Stimulated activated CD8-positive, alpha-beta memory T cell treated with anti-CD3 and anti-CD28 coated beads, Interleukin-15, amount 100 ng/mL, for 1 hour (primary cell): ENCODE measurements at places on chromosomes 16 and 17.
A peak's percentile ranks its signal among the peaks of the same experiment; 100 is the strongest.

DNA sequence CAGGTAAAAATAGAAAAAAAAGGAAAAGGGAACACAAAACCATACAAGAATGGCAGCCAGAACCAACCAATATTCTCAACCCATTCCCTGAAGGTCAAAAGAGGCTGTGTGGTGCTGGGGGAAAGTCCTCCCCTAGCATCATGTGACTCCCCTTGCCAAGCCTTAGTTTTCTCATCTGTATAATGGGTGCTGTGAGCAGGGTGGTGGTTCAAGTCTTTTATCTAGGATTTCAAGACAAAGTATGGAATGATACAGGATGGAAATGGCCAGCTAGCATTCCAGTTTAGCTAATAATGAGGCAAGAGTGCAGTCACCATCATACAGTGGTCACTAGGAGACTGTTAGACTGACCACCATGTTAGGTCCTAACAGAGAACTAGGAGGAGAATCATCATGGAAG, 20.7 kb downstream of the PSMB3 start:
- no peak for DNase-seq

- DNase-seq, result no peak
Measured at GRCh38 chr16:15817446-15817845, 39.4 kb downstream of the MYH11 start.

- no peak for DNase-seq
Measured at GRCh38 chr17:57507828-57508227, 237.3 kb downstream of the CCDC182 start.

DNA sequence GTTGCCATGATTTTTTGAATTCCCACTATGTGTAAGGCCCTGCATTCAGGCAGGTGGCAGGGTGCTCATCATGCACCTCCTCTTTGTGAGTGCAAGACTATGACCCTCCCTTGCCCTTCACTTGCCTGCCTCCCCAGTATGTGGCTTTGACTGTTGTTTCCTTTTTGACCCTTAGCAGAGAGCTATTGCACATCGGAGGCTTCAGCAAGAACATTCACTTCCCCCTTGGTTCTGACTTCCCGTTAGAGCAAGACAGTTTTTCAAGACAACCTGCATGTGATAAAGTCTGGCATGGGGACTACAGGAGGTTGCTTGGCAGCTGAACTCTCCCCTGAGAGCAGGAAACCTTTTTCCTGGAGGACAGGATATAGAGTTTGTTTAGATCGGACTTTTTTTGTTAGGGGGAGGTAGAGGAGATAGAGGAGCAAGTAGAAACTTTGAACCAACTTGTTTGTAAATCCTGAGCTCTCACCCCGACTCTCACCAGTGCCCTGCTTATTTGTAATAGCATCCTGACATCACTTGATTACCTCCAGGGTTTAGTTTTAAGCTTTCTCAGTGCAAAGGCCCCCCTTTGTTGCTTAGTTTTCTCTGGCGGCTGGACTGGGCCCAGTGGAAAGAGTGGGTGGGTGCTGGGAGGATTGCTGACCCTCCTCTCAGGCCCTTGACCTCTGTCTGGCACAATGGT, 34.3 kb downstream of the LIMD2 start:
- DNase-seq, result no peak

DNA sequence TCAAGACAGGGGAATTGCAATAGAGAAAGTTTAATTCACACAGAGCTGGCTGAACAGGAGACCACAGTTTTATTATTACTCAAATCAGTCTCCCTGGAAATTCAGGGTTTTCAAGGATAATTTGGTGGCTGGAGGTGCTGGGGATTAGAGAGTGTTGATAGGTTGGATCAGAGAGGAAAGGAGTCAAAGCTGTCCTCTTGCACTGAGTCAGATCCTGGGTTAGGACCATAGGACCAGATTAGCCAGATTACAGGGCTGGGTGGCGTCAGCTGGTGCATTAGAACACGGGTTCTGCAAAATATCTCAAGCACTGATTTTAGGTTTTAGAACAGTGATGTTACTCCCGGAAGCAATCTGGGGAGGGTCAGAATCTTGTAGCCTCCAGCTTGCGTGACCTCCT, 1.8 kb upstream of the NSMCE1 start:
- no peak for DNase-seq

GRCh38 chr16:81707411-81708265, 71.5 kb upstream of the PLCG2 start:
- DNase-seq, result no peak

DNA sequence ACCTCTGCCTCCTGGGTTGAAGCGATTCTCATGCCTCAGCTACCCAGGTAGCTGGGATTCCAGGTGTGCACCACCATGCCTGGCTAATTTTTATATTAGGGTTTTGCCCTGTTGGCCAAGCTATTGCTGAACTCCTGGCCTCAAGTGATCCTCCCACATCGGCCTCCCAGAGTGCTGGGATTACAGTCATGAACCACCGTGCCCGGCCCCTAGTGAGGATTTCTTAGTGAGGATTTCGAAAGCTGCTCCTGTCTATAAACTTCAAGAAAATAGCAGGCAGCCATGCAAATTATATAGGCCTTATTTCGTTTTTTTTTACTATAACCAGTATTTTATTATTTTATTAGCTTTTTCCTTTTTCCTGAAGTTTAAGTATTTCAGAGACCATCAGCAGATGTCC, 41.6 kb downstream of the EPN2 start:
- no peak for DNase-seq

DNA sequence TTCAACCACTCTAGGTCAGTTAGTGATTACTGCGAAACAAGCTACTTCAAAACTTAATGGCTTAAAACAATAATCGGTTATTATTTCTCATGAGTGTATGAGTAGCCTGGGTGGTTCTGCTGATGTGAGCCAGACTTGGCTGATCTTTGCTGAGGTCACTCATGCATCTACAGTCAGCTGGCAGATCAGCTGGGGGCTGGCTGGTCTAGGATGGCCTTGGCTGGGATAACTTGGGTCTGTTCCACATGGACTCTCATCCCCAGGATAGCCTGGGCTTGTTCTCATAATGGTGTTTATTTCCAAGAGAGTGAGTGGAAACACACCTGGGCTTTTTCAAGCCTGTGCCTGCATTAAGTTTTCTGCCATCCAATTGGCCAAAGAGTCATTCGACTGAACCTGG, 13.0 kb downstream of the CCDC182 start:
- no peak for DNase-seq

DNA sequence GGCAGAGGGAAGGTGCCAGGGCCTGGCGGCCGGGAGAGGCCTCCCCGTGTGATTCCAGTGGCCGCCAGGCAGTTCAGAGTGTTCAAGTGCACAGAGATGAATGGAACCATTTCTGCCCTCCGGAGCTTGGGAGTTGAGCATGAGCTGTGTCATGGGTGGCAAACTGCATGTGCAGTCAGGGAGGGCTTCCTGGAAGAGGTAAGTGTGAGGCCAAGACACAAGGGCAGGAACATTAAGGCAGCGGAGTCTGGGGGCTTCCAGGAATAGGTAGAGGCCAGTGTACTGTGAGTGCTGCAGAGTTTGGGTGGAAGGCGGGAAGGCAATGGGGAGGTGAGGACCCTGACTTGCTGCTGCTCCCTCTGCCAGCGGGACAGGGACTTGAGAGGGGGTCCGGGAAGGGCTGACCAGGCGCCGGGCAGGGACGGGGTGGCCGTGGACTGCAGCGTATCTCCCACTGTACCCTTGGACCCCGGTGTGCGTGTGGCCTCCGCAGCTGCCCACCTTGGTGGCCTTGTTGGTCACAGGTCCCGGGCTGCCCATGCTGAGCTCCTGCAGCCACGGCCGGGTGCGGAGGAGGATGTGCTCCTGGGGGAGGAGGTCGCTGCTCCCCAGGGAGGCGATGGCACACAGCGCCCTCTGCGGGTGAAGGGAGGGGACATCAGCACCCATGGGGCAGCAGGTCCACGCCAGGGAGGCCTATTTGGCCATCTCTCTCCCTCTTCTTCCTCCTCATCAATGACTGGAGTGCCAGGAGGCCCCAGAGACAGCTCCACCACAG, 7.5 kb upstream of the CEP131 start:
- DNase-seq, result no peak

GRCh38 chr17:15048381-15048780, 216.7 kb downstream of the PMP22 start:
- no peak for DNase-seq

- no peak for DNase-seq
Measured at GRCh38 chr16:1182316-1182671, 29.4 kb downstream of the CACNA1H start.

GRCh38 chr17:58487589-58488427, at the start of gene HSF5:
Gene HSF5 (minus strand): TSS chr17:58488408. CDS start chr17:58488274, 134 bp downstream.
- peak; percentile 48 for DNase-seq

GRCh38 chr16:77868478-77868877, 80.1 kb downstream of the VAT1L start:
- DNase-seq, result no peak

DNA sequence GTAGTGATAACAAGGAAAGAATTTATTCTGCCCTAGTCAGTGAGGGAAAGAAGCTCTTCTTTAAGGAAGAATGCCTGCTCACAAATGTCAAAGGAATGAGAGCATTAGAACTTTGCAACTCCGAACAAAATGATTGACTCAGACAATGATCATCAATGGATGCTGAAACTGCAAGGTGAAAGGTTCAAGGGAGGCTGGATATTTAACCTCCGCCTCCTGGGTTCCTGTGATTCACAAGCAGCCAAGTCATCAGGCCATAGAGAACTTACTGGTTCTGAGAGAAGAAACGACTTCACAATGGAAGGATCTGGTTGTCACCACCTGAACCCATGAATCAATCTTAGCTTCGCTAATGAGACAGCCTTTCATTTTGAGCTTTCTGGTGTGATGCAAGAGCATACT, 16.0 kb upstream of the SCNN1B start:
- no peak for DNase-seq

DNA sequence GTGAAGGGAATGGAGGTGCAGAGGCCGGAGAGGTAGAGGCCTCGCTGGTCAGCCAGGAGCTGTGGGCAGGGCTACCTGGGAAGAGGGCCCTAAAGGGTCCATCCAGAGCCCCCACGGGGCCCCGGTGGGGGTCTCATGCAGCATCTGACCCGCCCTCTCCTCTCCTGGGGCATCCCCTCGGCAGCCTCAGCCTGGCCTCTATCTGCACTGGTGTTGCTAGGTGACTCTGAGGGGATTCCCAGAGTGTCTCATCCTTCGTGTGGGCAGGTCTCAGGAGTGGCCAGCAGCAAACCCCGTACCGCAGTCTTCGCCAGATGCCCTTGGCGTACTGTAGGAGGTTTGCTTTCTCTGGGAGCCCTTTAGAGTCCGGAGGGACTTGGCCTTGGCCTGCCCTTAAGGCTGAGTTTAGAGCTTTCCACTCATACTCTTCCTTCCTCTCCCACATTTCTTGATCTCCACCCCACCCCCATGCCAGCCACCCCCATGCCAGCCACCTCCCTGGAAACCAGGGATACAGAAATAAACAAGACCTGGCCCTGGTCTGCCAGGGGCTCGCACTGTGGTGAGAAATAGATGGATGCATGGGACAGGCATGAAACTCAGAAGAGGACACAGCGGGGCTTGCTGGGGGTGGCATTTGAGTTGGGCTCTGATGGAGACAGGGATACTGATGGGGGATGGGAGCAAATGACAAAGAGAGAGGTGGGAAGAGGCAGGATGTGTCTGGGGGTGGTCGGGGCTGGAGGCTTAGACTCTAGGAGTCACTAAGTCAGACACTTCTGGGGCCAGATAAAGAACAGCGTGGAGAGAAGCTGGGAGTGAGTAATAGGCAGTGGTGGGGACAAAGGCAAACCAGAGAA, 9.9 kb downstream of the SLC5A10 start:
- DNase-seq, result no peak

DNA sequence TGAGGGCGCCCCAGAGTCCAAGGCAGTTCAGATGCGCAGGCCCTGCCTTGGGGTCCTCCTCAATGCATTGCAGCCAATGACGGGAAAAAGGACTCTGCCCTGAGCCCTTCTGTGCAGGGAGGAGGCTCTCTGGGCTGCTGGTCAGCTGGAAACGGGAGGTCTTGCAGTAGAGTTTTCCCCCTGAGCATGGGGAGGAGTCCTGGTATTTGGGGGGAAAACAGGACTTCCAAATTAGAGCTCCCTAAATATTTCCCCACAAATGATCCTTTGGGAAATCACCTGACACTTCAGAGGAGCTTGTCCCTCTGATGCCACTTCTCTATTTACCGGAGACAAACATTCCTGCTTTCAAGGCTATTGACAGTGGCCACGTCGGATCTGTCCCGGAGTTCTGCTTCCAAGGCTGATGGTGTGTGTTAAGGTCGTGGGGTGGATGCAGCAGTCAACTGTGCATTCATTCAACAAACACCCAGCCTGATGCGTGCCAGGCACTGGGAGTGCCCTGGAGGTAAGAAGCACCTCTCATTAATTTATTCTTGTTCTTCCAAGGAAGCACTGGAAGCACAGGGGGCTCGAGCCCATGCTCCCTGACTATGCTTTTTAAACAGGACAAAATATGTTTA, 73.0 kb upstream of the DNAH17 start:
- no peak for DNase-seq

DNA sequence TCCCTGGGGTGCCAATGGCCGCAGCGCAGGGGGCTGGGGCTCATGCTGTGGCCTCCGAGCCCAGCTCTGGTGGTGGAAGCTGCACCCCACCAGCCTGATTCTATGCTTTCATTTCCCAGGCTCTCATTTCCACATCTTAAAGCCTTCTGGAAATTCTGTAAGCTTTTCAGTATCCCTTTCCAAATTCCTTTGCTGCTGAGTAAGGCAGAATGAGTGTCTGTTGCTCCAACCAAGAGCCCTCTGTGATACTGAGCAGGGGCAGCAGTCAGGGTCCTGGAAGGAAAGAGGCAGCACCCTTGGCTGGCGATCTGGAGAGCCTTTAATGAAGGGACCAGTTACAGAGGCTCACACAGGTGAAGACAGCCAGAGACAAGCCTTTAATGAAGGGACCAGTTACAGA, 79.5 kb upstream of the FOXF1 start:
- DNase-seq, result no peak

GRCh38 chr17:33369149-33369548, 76.1 kb upstream of the ASIC2 start:
- no peak for DNase-seq

DNA sequence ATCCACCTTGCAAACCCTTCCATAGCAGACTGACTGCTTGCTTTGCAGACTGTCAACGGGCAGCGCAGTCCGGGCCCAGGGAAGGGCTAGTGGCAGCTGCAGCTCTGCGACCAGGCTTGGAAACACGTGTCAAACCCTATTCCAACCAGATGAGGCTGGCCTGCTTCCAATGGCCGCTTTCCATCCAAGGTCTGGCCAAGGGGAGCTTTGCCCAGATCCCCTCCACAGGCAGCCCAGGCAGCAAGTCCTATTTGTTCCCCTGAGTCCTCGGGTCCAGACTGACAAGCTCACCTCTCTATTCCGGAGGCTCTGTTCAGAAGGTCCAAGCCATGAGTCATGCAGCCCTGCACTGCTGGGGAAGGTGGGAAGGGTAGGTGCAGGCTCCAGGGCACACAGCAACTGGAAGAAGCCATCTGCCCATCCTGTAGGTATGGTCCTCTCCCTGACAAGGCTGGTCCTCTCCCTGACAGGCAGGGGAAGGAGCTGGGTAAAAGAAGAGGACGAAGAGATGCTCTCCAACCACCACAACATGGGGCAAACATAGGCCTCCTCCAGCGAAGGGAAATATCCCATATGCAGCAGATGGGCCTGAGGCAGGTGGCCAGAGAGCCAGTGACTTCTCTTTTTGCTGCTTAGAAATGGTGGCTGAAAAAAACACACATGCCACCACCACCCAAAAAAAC, 22.6 kb upstream of the AXIN2 start:
- DNase-seq, result no peak
